ENCODE measurements at places on chromosomes 13 and 19.

- no peak for DNase-seq
Observed at GRCh38 chr13:67619995-67620380, 389.9 kb upstream of the PCDH9 start.

- no peak for DNase-seq
Observed at GRCh38 chr13:23817830-23818229, 71.4 kb downstream of the MIPEP start.

DNA sequence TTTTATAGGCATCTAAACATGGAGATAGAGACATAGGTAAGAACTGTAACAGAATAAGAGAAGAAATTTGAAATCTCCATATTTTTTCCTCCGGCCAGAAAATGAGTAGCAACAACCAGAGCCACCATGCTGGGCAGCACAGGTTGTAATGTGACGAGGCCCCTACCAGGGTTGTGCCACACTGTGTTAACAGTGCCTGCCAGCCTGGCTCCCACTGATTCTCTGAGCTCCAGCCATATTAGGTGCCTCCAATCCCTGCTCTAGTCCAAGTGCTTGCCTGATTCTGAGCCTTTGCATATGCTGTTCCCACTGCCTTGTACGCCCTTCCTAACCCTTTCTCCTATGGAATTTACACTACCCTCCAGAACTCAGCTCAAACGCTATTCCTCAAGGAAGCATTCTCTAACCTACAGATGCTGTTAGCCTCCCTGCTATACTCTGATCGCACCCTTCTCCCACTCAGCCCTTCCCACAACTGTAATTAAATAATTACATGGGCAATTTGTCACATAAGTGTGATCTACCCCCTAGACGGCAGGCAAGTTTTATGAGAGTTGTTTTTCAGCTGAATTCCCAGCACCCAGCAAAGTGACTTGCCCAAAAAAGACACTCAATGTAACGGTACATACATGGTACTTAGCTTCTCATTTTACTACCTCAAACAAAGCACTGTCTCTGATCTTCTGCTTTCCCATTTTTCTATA, 37.6 kb upstream of the STARD13 start:
- DNase-seq: no peak

DNA sequence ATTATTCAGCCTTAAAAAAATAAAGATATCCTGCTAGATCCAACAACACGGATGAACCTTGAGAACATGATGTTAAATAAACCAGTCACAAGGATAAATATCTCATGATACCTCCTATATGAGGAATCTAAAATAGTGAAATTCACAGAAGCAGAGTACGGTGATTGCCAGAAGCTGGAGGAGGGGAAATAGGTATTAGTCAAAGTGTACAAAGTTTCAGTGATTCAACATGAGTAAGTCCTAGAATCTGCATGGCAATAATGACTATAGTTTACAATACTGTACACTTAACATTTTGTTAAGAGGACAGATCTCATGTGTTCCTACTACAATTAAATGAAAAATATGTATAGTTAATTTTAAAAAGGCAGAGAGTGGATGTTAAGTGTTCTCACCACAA, 206.6 kb upstream of the SLC10A2 start:
- DNase-seq: peak; percentile 91

GRCh38 chr19:46697204-46697960, 19.5 kb downstream of the PRKD2 start:
- DNase-seq: peak; percentile 64

- peak; percentile 76 for DNase-seq
Observed at GRCh38 chr19:45478454-45479238, 10.8 kb downstream of the FOSB start.

- no peak for DNase-seq
Observed at GRCh38 chr13:51156648-51157047, 45.6 kb upstream of the C13orf42 start.

- DNase-seq: no peak
Observed at GRCh38 chr13:94515911-94516310, 36.4 kb upstream of the DCT start.

GRCh38 chr13:71477735-71478134, 389.3 kb downstream of the DACH1 start:
- DNase-seq: peak; percentile 12

DNA sequence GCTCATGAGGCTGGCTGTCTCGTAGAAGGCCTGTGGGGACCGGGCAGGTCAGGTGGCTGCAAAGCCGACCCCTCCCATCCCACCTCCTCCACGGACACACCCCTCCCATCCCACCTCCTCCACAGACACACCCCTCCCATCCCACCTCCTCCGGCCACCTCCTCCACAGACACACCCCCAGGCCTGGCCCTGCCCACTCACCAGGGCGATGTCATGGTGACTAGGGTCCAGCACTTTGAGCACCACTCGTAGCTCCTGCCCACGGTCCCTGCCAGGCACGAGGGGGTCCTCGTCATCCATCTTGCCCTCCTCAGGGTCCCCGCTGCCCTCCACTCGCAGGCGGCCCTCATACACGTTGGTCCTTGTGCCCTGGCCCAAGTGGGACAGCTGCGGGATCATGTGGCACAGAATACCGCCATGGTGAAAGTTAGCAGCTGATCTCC, 18.8 kb downstream of the TYK2 start:
- DNase-seq: no peak
